ENCODE measurements at places on chromosomes 2 and 18. TPM values are rescaled to one million over a fixed set of nuclear protein-coding genes. Genes with fewer than 3 reads are reported as not detected.

GRCh38 chr2:98043101-98043500 lies 43.9 kb upstream of the VWA3B start:
- H3K27me3 ChIP-seq: peaks cover under 1% of the 10 kb centered on the region
- H3K4me3 ChIP-seq: no peak overlapping the region
- DNase-seq: no peak
- no peaks in the 10 kb centered on the region for H3K36me3 ChIP-seq
- no peak overlapping the region for H3K27ac ChIP-seq

DNA sequence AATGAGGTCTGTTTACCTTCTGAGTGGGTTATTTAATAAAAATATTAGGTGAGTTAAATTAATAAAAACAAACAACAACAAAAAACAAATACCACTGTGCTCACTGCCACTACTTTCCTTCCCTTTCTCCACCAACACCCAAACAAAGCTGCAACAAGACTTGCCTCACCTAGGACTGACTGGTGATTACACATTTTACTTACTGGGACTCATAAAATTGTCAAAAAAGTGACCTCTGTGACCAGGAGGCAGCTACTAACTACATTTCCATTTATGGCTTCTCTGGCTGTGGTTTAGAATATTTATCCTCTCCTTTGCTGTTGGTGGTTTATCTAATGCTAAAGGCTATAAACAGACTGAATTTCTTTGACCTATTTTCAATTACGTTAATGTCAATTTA lies 39.8 kb downstream of the EFEMP1 start:
- H3K4me1 ChIP-seq: peaks cover 35% of the 10 kb centered on the region
- DNase-seq: no peak
- no peaks in the 10 kb centered on the region for H3K27me3 ChIP-seq
- no peaks in the 10 kb centered on the region for H3K36me3 ChIP-seq
- H3K27ac ChIP-seq: no peak overlapping the region

Gene CLEC4F
- total RNA-seq: 1.1 TPM

Gene COLEC12
- 0.86 TPM for total RNA-seq
